Upper lobe of left lung (tissue), 6 donors: ENCODE measurements at places on chromosomes 6 and 20.
A peak's percentile ranks its signal among the peaks of the same experiment; 100 is the strongest.

DNA sequence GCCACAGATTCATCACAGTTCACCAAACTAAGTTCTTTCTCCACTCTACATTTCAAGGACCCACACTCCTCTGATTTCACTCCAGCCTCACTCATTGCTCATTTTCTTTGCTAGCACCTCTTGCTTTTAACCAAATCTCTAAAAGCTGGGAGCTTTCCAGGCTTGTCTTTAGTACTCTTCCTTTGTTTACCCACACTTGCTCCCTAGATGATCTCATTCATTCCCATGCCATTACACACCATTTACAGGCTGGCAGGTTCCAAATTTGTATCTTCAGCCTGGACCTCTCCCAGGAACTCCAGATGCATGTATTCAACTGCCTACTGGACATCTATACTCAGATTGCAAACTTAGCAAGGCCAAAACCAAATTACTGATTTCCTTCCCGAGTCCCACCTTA, 5.3 kb upstream of the GUCA1B start:
- H3K4me1 ChIP-seq: peaks cover 8% of the 10 kb centered on the region
- peaks cover 20% of the 10 kb centered on the region for H3K36me3 ChIP-seq

DNA sequence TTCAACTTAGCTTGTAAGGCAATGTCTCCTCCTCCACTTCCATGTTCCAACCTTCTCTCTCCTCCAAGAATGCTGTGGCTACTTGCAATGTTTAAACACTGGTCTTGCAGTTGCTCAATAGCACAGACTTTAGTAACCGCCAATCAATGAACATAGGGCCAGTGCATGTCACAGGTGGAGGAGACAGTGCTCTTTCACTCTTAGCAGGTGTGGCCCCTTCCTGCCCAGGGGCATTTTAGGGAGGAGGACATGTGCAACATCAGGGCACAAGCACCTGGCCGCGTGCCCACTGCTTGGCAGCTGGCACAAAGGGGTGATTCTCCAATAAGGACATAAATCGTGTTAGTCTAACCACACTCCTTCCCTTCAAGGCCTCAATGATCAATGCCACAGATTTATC, 41.3 kb downstream of the ADGRF1 start:
- no peak overlapping the region for H3K27ac ChIP-seq
- DNase-seq: peak; percentile 58
- H3K4me3 ChIP-seq: no peak overlapping the region
- no peaks in the 10 kb centered on the region for H3K27me3 ChIP-seq
- peaks cover 5% of the 10 kb centered on the region for H3K4me1 ChIP-seq

- H3K27me3 ChIP-seq: no peaks in the 10 kb centered on the region
- no peaks in the 10 kb centered on the region for H3K4me1 ChIP-seq
- no peak overlapping the region for H3K4me3 ChIP-seq
- DNase-seq: no peak
- H3K27ac ChIP-seq: no peak overlapping the region
- H3K36me3 ChIP-seq: no peaks in the 10 kb centered on the region
These were observed 130.4 kb upstream of the SMLR1 start for GRCh38 chr6:130696806-130697205.

GRCh38 chr6:138485586-138486248, 13.6 kb downstream of the NHSL1 start:
- H3K27ac ChIP-seq: no peak overlapping the region
- no peak overlapping the region for H3K4me3 ChIP-seq
- DNase-seq: no peak
- no peaks in the 10 kb centered on the region for H3K36me3 ChIP-seq
- no peaks in the 10 kb centered on the region for H3K27me3 ChIP-seq
